ENCODE measurements at places on chromosomes 13 and 19.

DNA sequence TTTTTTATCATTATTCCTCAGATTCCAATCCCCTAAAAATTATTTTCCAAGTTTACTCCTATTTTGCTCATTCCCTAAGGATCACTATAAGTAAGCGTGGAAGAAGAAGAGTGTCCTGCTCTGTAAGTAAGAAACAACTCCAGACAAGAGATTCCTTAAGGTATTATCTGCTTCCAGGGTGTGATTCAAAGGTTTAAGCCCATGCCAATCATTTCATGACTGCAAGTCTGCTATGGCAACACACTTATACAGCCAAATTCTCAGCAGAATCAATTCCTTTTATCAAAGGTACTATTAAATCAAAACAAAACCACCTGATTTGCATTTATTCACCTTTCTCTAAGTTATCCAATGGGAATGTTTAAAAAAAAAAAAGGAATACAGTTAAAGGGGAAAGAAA is 43.7 kb downstream of the FOXO1 start:
- DNase-seq: no peak

DNA sequence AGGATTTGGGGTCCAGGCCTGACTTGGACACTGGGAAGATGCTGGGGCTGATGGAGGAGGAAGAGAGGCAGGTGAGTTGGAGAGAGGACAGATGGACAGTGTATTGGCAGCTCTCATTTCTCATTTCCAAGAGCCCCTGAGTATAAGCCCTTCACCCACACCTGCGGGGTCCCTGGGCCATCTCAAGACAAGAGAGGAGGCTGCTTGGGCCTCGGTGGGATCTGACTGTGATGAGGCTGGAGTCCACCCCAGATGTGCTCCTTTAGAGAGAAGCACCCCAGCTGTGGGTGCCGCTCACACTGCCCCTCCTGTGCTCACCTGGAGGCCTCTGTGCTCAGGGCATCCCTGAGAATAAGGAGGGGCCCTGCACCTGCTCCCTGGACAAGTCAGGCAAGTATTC is 3.7 kb downstream of the LILRA2 start:
- DNase-seq: no peak

- DNase-seq: no peak
Observed at GRCh38 chr13:97242755-97243497, 20.8 kb downstream of the MBNL2 start.

DNA sequence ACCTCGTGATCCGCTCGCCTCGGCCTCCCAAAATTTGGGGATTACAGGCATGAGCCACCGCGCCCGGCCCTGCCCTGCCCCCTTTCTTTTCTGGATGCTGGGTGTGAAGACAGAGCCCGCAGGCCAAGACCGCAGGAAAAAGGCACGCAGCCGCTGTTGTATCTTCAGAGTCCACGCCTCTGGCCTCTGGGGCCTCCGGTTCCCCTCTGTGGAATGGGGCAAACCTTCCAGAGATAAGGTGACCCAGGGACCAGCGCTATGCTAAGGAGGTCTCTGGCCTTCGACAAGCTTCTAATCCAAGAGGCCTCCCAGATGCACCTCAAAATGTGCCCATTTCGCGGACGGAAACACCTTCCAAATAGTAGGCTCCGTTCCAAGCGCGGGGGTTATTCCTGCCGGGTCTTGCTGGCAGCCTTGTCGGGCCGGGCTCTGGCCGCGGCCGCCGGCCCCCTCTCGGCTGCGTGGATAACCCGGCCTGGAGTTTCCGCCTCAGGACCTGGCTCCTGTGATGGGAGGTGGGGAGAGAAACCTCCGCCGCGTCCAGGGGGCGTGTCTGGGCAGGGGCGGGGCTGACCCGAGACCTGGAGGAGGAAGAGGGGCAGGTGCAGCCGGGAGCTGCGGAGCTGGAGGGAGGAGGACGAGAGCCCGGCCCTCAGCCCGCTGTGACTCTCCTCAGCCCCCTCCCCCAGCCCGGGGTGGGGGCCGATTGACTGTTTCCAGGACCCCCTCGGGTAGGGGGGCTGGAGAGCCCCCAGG is 13.1 kb downstream of the TJP3 start:
- DNase-seq: peak; percentile 90

- DNase-seq: no peak
Observed at GRCh38 chr13:47592256-47592655, 408.8 kb downstream of the SUCLA2 start.

DNA sequence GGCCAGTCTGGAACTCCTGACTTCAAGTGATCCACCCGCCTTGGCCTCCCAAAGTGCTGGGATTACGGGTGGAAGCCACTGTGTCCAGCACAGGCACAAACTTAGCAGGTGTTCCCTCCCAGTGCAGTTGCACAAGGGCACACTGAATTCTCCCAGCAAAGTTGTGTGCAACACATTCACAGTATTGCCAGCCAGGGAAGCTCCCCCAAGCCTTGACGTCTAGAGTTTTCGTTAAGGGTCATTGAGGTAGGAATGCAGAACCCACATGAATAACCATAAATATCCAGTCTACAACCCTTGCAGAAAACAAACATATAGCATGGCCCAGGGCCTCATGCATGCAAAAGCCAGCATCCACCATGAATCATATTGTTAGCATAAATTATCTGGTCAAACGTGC is 3.3 kb upstream of the AURKC start:
- no peak for DNase-seq

DNA sequence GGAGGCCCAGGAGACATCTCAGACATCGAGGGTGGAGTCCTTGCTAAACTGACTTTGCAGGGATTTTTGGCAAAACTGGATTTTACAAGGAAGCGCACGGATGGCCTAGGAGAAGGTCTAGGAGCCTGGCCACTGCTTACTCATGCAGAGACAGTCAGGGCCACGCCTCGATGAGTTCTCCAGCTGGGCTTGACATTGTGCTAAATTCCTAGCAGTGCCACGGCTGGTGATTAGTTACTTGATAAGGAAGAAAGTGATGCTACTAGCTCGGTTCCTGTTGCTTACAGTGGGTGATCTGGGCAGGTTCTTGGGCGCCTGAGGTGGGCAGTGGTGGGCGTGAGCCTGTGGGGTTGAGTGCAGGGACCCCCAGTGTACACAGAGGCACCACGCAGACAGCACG is 143.4 kb downstream of the SOX1 start:
- DNase-seq: no peak

- peak; percentile 25 for DNase-seq
Observed at GRCh38 chr19:50658441-50659317, 9.4 kb downstream of the C19orf81 start.

- DNase-seq: no peak
Observed at GRCh38 chr13:51091839-51092238, 19.2 kb downstream of the C13orf42 start.

DNA sequence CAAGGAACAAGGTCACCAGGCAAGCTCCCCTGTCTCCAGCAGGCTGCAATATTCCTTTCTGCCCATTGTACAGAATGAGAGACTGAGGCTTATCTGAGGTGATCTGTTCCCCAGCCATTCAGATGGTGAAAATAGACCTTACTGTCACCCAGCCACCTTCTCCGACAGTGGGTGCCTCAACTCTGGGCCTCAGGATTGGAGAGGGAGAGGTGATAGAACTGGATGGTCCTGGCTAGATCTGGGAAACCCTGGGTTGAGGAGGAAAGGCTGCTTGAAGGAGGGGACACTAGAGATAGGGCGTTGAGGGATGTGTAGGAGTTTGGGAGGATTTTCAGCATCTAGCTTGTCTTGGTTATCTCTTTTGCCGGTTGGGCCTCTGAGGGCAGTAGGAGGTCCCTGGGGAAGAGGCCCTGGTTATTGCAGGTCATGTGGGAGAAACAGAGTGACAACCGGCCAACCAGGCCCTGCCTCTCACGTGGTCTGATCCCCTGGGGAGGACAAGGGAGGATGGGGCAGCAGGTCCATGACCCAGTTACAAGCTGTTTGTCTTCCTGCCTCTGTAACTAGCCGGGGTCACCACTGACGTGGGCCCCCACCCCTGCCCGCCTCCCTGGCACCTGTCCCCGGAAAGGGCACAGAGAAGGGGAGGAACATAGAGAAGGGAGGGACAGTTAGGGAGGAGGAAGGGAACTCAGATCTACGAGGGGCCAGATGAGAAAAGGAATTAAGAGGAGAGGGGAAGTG is 8.2 kb downstream of the NFIC start:
- no peak for DNase-seq

DNA sequence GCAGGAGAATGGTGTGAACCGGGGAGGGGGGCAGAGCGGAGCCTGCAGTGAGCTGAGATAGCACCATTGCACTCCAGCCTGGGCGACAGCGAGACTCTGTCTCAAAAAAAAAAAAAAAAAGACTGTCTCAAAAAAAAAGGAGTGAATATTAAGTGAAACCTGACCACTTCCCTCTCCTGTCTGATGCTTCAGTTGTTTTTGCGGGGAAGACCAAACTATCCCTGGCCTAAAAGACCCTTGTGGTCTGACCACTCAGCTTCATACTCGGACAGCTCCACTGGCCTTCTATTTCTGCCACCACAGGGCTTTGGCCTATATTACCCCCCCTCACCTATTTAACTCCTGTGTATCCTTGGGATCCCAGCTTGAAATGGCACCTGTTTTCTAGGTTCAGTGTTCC is 2.3 kb downstream of the CLASRP start:
- DNase-seq: no peak

GRCh38 chr19:5460748-5461147 is 5.5 kb downstream of the ZNRF4 start:
- no peak for DNase-seq

- no peak for DNase-seq
Observed at GRCh38 chr13:48161530-48162179, 66.8 kb upstream of the MED4 start.

DNA sequence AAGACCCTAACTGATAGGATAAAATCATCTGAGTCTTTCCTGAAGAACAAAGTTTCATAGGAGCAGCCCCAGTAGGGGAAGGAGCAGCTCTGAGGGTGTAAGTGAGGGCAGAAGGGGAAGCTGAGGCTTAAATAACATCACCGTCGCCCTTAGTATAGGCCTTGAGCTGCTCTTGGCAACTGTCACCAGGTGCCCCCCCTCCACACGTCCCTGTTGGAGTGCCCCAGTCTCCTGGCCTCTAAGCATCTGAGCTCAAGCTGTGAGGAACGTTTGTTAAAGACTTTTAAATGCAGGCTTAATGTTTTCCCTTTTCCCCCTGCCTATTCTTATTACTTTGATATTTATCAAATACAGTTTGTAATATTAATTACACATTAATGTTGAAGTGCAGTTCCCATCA is 170.6 kb downstream of the ZIC5 start:
- no peak for DNase-seq

DNA sequence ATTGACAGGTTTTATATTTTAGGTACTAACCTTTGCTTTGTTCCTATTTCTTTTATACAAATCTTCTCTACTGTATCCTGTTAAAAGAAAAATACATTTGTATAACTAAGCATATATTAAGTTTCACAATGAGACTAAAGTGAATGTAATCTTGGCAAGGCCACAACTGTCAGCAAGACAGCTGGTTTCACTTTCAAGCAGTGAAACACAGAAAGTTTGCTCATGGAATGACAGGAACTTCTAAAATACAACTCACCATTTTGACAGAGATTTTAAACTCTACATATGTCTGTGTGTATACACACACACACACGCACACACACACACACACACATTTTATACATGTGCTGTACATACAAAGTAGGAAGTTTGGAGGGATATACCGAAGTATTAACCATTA is 53.3 kb downstream of the PARP4 start:
- DNase-seq: no peak

- no peak for DNase-seq
Observed at GRCh38 chr19:33947265-33947964, 150.7 kb downstream of the KCTD15 start.

GRCh38 chr13:67841071-67841470 is 610.9 kb upstream of the PCDH9 start:
- DNase-seq: no peak

DNA sequence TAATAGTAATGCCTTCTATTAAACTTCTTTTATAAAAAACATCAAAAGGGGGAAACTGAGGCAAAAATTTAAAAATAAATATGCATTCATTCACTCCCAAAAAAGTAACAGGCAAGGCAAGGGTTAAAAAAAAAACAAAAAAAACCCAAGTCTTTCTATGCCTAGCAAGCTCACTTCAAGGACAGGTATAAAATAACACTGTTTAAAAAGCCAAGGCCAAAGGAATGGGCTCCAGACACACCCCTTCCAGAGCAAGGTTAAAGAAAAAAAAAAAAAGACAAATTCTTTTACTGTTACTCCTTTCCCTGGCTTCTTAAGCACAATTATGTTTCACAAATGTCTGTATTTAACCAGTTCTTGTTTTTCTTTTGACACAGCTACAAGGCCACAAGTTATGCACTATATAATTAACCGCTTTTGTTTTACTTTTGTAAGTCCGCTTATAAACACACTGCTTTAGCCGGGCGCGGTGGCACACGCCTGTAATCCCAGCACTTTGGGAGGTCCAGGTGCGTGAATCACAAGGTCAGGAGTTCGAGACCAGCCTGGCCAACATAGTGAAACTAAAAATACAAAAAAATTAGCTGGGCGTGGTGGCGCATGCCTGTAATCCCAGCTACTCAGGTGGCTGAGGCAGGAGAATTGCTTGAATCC is 3.6 kb downstream of the SIGLEC11 start:
- DNase-seq: no peak

DNA sequence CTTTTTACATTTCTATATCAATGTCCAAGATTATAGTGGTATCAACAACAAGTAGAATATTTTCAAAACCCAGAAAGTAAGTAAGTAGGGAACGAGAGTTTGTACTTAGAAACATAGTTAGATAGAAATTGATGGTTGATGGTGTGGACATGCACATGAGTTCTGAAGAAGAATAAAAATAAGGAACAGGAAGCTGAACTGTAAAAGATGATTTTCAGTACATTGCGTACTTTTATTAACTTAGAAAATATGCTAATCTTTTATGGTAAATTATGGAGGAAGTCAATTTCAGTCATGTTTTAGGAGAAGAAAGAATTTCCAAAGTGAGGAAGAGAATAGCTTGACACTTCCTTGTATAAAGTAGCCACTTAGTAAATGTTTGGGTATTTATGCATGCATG is 12.3 kb upstream of the GPR18 start:
- no peak for DNase-seq

DNA sequence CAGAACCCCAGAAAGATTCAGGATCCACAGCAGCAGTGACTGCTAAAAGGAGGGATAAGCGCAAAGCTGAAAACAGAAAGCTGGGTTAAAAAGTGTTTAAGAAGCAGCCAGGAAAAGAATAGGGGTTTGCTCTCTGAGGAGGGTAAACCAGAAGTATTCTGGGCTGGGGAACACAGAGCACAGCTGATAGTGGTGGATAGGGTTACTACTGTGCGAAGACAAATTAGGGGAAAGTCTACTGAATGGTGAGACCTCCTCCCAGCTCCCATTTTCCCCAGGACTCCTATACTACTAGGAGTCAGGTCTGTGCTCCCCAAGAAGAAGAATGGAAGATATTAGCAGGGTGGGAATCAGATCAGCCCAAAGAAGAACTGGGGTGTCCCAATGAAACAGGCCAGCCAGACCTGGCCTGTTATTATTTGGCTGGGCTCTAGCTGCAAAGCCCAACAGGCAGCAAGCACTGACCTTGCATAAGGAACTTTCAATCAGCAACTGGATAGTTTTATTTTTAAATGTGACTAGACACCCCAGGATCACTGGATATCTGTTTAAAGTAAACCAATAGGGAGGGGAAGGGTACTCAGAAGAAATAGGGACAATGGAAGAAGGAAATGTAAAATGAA is 43.5 kb upstream of the SERTM1 start:
- no peak for DNase-seq

Measured in CD8-positive, alpha-beta T cell (primary cell).